ENCODE measurements at places on chromosomes 11 and 22.

GRCh38 chr11:120130176-120130980, 7.5 kb downstream of the TRIM29 start:
- DNase-seq, result no peak

- DNase-seq, result no peak
These were observed 4.6 kb downstream of the GTPBP1 start for GRCh38 chr22:38710351-38710750.

DNA sequence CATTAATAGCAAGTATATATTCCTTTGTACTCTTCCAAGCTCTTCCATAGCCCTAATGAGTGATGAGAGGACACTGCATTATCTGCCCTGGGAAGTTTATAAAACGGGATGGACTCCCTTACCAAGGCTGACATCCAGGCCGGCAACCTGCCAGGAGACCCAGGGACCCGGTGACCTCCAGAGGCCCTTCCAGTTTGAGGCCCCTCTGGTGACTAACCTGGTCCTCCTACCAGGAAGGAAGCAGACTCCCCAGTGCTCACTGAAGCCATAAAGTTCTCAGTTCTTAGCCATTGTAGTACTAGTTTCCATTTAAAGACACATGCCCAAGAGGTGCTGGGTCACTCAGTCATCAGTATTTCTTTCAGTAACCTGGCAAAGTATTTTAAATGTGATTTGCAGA, 345.4 kb downstream of the TENM4 start:
- no peak for DNase-seq

GRCh38 chr22:30667107-30667493, 575 bp downstream of the DUSP18 start:
- DNase-seq, result no peak

- no peak for DNase-seq
These were observed 757.5 kb downstream of the NELL1 start for GRCh38 chr11:21426931-21427330.

- DNase-seq, result no peak
These were observed 2.2 kb downstream of the TNKS1BP1 start for GRCh38 chr11:57322256-57323166.

DNA sequence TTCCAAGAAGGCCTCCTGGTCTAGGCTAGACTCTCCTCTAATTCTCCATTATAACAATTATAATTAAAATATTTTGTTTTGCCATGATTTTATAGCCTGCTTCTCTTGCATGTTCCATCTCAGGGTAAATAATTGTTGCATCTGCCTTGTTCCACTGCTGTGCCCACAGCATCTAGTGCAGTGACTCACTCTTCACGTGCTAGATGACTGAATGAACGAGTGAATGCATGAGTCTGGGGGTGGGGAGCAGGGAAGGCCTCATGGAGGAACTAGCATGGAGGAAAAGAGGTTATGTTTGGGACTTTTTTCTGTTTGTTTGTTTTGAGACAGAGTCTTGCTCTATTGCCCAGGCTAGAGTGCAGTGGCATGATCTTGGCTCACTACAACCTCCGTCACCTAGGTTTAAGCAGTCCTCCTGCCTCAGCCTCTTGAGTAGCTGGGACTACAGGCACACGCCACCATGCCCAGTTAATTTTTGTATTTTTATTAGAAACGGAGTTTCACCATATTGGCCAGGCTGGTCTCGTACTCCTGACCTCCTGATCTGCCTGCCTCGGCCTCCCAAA, 5.2 kb upstream of the OAF start:
- no peak for DNase-seq
